ENCODE measurements at places on chromosomes 12 and 14.

GRCh38 chr14:96424109-96424989, 32.4 kb downstream of the AK7 start:
- no peak for DNase-seq

DNA sequence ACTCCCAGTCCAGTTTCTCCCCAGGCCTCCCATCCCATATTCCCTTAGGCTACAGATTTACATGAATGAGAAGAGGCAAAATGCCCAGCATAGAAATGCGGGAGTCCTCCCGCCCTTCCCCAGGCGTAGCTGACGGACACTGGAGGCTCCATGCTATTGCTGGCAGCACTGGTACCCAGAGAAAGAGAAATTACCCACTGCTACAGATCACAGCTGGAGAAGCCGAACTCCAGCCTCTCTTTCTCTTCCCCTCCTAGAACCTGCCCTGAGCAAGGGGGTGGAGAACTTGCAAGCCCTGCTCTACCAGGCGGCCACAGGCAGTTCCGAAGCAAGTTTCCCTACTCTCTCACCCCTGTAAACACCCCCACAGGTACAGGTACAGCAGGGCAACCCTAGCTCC, 3.6 kb downstream of the LTBR start:
- no peak for DNase-seq

GRCh38 chr12:89386138-89386537, 33.8 kb upstream of the DUSP6 start:
- no peak for DNase-seq

DNA sequence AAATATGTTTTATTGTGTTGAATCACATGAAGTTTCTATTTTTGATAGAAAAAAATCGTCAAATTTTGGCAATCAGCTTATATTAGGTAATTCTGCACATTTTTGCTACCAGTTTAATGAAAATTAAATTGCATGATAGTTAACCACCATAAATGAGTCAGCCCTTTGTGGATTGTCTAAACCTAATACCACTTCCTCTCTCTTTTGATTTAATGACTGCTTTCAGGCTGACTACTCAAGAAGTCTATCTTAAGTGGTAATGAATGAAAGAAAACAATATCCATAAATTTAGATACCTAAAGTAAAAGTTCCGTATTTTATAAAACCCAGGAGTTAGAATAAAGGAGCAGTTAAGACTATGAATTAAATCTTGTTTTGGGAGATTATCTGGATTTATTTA, 450.5 kb downstream of the TMEM117 start:
- DNase-seq = no peak

GRCh38 chr12:74983917-74984316, 225.7 kb downstream of the KCNC2 start:
- DNase-seq = no peak

DNA sequence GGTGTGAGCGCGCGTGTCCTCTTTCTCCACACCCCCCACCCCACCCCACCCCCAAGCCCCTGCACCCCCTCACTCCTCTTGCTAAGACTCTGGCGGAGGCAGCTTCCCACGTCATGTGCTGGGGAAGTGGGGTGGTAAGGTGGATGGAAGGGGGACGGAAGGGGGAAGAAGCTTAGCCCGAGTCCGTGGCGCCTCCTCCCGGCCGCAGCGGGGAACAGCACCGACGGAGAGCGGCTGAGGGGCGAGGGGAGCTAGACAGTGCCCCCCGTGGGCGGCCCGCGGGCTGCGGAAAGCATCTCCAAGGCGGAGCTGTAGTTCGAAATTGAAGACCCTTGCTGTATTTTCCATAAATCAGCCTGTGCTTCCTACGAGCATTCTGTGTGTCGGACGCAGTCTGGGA, 588 bp upstream of the GRIN2B start:
- DNase-seq = peak; percentile 69

GRCh38 chr12:126554625-126555024, 1489.4 kb downstream of the AACS start:
- DNase-seq = no peak

GRCh38 chr14:93285044-93285443, 47.8 kb downstream of the BTBD7 start:
- DNase-seq = no peak

- DNase-seq = no peak
These were observed 214.3 kb downstream of the KIF26A start for GRCh38 chr14:104352493-104353220.

DNA sequence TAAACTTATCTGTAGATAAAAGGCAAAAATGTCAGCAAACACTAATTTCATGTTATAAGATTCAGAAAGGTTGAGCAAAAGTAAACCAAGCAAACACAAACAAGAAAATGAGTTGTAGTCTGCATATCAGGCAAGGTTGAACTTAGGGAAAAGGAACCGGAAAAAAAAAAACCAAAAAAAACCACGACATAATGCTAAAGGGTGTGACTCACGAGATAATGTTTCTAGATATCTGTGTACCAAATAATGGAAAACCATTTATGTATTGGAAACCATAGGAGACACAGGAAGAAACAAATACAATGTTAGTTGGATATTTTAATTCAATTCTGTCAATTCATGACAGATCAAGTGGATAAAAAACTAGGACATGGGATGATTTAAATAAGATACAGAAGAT, 60.5 kb downstream of the GPATCH2L start:
- no peak for DNase-seq

DNA sequence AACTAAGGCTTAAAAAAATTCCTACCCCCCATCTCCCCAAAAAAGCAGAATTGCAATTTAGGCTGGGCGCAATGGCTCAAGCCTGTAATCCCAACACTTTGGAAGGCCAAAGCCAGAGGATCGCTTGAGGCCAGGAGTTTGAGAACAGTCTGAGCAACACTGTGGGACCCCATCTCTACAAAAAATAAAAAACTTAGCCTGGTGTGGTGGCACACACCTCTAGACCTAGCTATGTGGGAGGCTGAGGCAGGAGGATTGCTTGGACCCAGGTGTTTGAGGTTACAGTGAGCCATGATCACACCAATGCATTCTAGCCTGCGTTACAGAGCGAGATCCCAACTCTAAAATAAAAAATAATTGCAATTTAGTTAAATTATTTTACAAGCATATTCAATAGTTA, 54.1 kb downstream of the CPM start:
- DNase-seq = no peak

DNA sequence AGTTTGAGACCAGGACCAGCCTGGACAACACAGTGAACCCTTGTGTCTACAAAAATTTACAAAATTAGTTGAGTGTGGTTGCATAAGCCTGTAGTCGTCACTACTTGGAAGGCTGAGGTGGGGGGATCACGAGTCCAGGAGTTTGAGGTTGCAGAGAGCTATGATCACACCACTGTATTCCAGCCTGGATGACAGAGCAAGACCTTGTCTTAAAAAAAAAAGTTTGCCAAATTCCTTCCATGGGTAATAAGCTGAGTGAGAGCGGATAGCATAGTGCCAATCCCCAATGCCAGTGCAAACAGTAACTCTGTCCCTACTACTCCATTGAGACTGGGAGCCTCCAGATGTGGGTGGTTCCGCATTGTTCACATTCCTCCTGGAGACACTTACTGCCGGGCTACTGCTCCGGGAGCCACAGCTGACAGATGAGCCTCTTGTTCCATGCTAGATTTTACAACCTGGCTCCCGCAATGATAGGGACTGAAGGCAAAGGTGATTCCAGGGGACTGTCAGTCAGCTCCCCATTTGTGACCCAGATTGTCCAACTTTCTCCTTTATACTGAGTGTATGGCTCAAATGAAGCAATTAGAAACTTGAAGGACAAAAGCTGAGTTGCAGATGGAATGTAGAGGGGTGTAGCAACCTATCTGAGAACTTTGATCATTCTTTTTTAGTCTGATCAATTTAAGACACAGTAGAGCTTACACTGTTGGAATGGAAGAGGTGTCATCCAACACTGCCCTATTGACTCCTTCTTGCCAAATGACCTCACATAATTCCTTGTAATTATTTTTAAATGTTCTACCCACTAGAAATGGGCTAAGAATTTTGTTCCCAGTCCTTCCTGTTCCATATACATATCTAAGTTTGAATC, 13.4 kb upstream of the FRMD6 start:
- DNase-seq = no peak

DNA sequence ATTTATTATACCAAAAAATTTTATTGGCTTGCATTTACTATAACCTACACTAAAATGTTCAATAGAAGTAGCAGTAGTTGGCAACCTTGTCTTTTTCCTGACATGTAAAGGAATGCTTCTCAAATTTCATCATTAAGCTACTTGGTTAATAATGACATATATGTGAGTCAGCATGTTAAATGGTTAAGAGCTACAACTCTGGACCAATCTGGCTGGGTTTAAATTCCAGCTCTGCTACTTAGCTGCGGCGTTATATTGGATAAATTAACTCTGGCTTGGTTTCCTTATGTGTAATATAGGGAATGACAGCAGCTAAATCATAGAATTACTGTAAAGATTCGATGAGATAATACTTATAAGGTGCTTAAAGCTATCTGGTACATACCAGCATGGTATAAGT, 53.7 kb upstream of the OTOGL start:
- DNase-seq = no peak

DNA sequence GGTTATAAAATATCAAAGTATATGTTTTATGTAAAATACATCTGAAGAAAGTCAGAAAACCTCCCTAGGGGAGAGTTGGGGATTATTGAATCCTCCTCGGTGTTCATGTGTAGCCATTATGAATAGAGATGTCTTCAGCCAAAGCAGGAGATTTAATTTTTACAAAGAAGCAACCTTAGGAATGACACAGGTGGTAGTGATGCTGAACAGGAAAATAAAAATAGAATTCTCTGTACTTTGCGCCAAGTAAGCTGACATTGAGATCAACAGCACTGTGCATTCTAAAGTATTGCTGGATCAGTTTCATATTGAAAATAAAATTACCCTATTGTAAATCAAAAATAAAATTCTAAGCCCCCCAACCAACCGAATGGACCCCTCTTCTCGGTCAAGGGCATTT, 132.8 kb upstream of the TRHDE start:
- DNase-seq = no peak

GRCh38 chr14:36604757-36605505, 22.5 kb upstream of the NKX2-8 start:
- peak; percentile 51 for DNase-seq

DNA sequence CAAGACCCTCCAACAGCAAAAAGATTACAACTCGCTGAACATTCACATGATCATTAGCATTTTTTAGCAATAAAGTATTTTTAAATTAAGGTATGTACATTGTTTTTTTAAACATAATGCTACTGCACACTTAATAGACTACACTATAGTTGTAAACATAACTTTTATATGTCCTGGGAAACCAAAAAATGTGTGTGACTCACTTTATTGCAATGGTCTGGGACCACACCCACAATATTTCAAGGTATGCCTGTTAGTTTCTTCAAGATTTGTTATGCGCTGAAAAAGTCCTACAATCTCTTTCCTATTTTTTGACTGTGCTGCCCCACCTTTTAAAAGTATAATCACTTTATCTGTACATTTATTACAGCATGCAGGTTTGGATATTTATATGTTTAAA, 30.4 kb upstream of the PCNX4 start:
- DNase-seq = no peak

DNA sequence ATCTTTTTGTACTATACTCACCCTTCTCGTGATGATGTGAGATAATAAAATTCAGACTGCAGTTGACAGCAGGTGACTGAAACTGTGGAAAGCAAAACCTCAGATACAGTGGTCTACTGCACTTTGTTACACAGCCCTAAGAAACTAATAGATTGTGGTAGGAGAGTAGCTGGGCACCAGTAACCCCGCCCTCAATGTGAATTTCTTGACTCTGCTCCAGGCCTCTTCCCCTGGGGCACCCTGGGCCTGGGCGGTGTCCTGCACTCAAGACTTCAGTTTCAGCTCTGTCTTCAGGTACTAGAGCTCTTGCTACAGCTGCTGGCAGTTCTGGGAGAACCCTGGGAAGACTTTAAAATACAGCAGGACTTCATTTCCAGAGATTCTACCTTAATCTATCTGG, 197.6 kb upstream of the AVPR1A start:
- DNase-seq = no peak

GRCh38 chr12:89414851-89415250, 62.5 kb upstream of the DUSP6 start:
- DNase-seq = no peak

GRCh38 chr12:89999699-90000505, 291.3 kb upstream of the ATP2B1 start:
- no peak for DNase-seq

DNA sequence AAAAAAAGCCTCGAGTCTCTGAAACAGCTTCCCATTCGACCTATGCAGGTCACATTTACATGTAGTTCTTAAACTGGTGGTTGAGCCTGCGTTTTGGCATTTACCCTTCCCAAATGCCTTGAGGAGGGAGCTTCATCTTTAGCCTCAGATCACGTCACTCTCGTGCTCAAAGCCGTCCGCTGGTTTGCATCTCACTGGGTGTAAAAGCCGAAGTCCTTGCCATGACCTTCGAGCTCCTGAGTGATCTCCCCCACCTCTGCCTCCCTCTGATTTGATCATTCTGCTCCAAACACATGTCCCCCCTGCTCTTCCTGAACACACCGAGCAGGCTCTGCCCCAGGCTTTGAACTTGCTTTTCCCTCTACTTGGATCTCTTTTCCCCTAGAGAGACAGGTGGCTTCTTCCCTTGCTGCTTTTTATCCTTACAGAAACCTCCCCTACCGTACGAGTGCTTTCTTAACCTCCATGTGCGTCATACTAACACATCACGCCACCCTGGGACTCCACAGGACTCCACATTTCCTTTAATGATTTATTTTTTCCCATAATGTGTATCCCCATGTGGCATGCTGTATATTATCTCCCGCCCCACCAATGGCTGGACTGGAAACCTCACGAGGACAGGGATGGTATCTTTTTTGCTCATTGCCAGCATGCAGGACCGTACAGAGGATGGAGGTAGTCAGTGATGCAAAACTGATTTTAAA, 610.7 kb downstream of the VRK1 start:
- no peak for DNase-seq

GRCh38 chr12:56334490-56334793, 642 bp upstream of the PAN2 start:
- no peak for DNase-seq

DNA sequence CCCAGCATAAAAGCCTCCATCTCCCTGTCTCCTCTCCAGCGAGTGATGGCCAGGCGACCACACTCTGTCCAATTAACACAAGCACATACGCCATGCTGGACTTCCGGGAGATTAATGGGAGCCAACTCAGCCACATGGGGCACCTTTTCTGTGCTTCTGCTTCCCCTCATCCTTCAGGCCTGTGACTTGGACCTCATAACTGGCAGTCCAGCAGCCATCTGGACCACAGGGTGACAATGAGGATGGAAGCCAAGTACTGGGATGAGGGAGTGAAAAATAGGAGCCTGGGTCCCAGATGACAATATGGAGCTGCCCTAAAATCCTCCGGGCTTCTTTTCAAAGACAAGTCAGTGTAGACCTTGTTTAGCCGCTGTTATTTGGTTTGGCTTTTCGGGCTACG, 12.8 kb downstream of the MAP3K9 start:
- DNase-seq = no peak

DNA sequence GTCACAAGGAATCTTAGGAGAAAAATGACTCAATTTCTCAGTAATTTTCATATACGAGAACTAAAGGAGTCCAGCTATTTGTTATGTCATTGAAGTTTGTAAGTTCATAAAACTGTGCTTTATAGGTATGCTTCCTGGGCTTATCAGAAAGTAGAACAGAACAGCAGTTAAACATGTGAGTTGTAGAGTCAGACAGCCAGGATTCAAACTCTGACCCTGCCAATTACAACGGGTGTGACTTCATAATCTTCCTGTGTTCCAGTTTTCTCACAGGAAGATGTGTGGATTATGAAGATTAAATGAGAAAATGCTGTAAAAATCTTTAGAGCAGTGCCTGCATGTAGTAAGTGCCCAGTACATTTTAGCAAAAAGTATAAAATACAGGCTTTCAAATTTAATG, 8.9 kb downstream of the TRIM9 start:
- DNase-seq = no peak
